ENCODE measurements at places on chromosomes 12 and 14.

- DNase-seq = no peak
These were observed 219.3 kb downstream of the CRADD start for GRCh38 chr12:93896427-93896826.

DNA sequence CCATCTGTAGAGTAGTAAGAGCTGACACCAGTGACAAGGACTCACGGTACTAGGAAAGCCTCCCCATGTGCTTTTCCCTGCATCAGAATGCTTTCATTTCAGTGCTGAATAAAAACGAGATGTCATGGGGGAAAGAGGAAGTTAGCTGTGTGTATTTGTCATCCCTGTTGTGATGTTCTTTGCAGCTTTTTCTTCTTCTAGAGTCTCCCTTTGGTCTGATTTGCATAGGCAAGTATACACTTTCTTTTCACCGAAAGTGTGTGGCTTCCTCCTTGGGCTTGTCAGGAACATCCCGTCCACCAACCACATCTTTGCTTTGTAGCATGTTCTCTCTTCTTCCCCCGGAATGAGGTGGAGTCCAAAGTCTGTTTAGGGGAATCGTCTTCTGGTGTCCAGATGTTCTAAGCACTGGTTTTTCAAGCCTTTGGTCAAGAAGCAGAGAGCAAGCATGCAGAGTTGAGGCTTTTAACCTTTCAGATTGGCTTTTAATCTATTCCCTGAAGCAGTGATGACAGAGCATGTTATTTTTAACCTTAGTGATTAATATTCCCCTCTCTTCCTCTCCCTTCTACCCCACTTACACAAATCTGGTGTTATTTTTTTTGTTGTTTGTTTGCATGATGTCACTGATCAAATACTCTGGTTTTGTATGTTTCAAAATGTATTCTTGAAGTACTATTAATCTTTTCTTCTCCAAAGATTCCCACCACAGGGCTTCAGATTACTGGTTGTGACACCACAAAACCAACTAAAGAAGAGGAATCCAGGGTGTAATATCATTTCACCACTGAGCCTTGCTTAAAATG lies 163.4 kb downstream of the SAMD4A start:
- peak; percentile 92 for DNase-seq

GRCh38 chr12:45214749-45215418 lies 1.0 kb upstream of the ANO6 start:
- DNase-seq = no peak

GRCh38 chr14:37588956-37589714 lies 5.9 kb downstream of the FOXA1 start:
- no peak for DNase-seq

- DNase-seq = peak; percentile 43
These were observed 4.6 kb downstream of the TMEM120B start for GRCh38 chr12:121717041-121717699.

DNA sequence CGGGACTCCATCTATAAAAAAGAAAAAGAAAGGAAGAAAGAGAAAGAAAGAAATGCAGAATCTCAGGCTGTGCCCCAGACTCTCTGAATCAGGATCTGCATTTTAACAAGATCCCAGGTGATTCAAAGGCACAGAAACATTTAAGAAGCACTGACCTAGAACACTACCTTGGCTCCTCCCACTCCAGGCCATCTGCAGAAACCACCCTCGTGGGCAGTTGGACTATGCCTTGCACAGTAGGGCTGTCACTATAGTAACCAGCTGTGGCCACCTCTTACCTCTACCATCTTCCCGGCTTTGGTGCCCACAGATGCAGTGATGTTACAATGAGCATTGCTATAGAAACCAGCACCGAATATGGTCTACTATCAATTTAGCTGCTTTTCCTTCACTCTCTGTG lies 110.9 kb upstream of the PWP1 start:
- DNase-seq = no peak

- DNase-seq = peak; percentile 32
These were observed 50.1 kb upstream of the LIMA1 start for GRCh38 chr12:50333441-50333840.

DNA sequence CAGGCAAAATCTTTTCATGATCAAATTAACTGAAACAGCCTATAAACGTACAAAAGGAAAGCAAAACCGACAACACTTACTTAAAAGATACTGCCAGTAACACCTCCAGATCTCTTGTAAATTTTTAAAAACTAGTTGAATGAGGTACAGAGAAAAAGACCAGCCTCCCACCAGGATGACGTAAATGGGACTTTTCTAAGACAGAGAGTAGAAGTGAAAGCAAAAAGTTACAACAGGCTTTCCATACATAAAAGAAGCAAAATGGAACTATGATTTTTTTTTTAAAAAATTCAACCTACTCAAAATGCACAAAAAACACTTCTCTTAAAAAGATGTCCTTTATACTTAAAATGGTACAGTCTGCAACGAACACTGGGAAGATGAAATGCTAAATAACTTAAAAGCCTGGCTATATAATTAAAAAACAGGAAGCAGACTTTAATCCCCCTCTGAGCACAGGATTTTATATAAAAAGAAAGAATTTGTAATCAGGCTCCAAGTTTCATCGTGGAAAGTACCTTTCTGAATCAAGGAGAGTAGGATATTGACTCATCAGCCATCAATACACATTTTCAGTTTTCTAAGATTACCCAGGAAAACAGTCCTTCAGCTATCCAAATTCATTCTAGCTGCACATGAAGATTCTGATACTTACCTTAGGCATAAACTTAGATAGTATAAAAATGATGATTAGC lies 14.2 kb upstream of the MYO1A start:
- no peak for DNase-seq

- DNase-seq = no peak
These were observed 3.5 kb upstream of the KLRK1 start for GRCh38 chr12:10393291-10393690.

DNA sequence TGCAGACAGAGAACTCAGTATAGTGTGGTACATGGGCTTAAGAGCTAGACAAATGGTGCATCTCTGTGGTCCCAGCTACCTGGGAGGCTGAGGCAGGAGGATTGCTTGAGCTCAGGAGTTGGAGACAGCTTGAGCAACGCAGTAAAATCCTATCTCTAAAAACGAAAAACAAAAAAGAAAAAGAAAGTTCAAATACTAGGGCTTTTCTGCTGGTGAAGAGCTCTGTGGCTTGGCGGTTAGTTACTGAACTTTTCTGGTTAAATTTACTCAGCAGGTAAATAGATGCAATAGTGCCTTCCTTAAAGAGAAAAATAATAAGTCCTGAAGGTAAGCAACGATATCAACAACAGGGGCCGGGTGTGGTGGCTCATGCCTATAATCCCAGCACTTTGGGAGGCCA lies 31.4 kb upstream of the RAP1B start:
- no peak for DNase-seq

GRCh38 chr14:104442631-104443390 lies 136.8 kb upstream of the C14orf180 start:
- no peak for DNase-seq

DNA sequence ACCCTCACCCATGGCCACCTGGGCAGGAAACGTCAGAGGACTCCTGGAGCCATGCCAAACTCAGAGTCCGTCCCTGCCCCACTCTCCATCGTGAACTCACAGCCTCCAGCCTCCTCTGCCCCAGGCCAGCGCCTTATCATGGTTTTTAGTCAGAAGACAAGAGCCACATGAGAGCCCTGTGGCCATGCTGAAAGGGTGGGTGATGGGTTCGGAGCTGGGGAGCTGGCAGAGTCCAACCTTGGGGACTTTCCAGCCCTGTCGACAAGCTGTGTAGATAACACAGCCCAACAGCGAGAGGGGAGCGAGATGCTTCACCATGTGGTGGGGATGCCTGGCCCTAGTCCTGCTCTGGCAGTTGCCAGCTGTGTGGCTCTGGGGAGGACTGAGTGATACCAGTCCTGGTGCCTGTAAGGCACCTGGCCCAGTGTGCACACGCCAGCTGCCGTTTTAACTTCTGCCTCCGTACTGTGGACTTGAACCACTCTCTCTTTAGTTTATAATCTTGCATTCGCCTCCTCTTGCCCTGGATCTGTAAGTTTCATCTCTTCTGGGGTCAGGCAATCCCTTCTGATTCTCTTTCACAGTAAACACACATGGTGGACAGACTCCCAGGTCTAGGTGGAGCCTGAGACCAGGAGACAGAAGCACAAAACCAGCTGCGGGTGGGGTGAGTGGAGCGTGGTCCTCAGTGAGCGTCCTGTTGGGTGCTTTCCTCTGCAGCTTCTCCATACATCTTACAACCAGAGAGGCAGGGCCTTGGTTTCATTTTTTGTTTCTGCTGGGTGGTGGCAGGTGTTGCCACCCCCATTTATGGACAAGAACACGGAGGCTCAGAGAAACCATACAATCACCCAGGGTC lies 55.3 kb downstream of the RIN3 start:
- no peak for DNase-seq

DNA sequence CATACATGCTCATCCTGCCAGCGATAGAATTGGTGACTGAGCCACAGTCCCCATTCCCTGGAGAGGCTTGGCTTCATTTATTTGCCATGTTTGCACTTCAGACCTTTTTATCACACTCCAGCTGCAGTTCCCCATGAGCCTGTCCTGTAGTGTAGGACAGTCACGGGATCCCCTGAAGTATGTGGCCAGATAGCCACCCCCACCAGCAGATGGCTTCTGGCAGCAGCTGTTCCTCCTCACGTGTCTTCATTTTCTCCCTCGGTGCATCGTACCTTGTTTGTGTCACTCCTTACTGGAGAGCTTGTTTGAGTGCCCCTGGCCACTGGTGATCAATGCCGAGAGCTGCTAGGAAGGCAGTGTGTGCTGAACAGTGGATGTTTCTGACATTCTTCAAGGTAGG lies 40.2 kb downstream of the UBE3B start:
- DNase-seq = no peak

GRCh38 chr14:52124791-52125684 lies 56.2 kb upstream of the NID2 start:
- DNase-seq = peak; percentile 84

DNA sequence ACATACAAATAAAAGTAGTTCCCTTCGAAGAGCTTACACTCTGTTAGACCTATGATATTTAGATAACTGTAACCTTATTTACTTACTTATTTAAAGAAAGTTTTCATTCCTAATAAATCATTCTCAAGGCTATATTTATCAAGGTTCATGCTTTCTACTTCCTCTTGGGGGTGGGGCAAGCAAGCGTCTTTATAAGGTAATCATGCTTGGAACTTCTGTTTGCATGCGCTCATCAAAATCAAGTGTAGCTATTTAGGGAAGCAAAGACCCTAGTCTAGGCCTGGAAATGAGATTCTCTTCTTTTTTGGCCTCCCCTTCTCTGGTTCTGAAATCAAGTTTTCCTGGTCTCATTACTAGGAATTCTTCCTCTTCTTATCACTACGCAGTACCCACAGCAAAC lies 766 bp downstream of the RERG start:
- DNase-seq = no peak

DNA sequence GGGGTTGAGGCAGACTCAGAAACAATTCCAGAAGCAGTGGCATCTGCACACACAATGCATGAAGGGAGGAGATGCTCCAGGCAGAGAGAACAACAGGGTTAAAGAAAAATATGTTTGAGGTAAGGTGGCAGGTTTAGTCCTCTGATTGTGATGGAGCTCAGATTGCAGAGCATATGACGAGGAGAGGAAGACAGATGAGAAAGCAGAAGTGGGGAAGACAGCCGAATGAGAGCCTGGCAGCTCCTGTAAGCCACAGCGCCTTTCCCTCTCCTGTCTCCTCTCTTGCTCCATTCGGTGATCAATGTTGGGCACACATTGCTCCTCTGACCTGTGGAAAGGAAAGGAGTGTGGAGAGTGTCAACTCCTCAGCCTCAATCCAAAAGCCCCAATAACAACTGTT lies 372.2 kb downstream of the GXYLT1 start:
- DNase-seq = no peak

- no peak for DNase-seq
These were observed 176.0 kb downstream of the ESRRB start for GRCh38 chr14:76551906-76552305.

DNA sequence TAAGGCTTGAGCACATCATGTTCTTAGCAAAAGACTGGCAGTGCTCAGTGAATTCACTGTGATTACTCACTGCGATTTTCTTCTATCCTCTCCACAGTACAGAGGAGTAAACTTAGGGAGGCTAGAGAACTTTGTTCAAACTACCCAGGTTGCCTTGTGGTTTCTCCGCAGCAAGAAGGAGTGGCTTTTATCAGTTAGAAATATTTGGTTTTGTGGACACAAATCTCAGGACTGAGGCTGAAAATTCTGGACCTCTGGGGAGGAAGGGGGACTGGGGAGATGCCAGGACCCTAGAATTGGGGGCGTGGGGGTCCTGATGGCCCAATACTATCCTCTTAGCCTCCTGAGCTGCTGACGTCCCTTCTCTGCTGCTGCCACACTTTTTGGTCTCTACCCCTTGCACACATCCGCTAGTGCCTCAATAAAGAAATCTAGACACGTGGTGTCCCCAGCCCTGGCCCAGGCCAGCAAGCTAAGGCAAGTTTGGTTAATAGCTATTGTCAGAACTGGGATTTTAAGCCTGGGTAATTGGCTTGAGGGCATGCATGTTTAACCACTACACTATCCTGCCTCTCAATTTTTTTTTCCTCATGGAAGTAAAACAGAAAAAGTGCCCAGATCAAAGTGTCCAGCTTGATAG lies 842 bp downstream of the OAS2 start:
- DNase-seq = no peak

DNA sequence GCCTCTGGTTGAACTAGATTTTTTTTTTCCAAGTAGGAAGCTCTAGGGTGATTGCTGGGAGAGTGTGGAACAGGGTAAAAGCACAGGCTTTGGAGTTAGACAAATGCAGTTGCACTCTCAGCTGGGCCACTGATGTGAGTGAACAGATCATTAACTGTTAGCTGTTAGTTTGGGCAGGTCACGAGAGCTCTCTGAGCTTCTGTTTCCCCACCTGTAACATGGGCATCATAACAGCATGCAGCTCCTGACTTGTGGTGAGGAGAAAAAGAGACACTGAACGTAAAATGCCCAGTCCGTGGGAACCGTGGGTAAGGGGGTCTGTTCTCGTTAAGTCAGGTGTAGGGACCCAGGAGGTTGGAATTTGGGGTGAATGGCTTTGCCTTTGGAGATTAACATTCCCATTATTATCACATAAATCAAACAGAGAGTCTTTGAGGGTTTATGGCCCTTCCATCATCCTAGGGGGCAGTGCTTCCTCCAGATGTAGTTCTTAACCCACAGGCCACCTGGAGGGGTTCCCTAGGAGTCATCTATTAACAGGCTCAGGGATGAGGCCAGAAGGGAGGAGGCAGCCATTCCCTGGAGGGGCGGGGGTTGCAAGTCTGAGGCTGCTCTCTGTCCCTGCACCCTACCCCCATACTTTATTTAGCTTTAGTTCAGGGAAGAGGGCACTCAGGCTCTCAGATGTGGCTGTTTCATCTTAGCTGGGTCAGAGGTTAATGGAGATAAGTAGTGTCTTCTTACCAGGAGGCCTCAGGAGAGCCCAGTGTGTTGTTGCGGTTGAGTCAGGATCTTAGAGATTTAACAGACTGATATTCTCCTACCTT lies 135.2 kb downstream of the DACT1 start:
- no peak for DNase-seq

GRCh38 chr12:51759175-51759574 lies 89.3 kb downstream of the FIGNL2 start:
- DNase-seq = no peak

DNA sequence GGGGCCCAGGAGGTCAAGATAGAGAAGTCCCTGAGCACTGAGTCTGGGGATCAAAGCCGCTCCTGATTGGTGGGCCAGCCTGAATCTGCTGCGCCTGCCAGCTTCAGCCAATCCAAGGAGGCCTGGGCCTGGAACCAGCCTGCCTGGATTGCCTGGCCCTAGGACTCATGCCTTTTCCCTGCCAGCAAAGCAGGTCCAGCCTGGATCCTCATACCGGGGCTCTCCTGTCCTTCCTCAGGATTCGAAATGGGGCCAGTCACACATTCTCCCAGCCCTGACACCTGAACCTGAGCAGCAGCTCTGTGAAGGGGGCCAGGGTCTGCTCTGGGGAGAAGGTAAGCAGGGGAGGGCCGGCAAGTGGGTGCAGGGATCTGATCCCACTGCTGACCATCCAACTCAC lies 81.9 kb downstream of the NINJ2 start:
- DNase-seq = no peak
